Activated CD4-positive, alpha-beta T cell treated with anti-CD3 and anti-CD28 coated beads, Interleukin-2, Interleukin-6, amounts not matched to agents 100 ng/mL and 50 ng/mL, durations not matched to agents 16 hours and 8 hours (primary cell): ENCODE measurements at places on chromosomes 1 and 21.

GRCh38 chr21:31162079-31162699 is 123.9 kb upstream of the KRTAP19-8 start:
- DNase-seq, result no peak

- no peak for DNase-seq
Observed at GRCh38 chr1:60415696-60416095, 342.1 kb upstream of the C1orf87 start.

DNA sequence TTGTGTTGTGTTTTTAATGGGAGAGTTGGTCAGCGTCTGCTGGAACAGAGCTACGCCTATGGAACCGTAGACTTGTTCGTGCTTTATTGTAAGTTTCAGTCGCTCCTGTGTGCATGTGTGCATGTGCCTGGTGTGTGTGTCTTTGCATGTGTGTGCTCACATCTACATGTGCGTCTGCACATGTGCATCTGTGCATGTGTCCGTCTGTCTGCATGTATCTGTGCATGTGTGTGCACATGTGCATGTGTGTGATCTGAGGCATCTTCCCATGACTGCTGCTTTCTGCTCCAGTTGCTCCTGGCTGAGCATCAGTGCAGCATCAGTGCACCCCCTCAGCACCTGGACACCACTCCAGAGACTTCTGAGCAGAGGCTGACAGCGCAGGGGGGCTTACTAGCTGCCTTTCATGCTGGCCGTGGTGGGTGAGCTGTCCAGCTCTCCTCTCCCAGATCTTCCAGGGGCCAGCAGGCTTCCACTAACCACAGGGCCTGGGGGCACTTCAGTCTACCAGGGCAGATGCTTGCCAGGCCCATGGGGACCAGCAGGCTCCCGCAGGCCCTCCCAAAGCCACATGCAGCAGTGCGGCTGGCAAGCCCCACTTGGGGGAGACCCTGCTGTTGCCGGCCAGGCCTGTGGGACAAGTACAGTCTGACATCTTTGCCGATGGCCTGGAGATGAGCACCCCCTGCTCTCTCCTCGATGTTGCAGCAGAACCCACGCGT is 47.8 kb upstream of the PCBP3 start:
- DNase-seq, result no peak

- no peak for DNase-seq
Observed at GRCh38 chr21:29403922-29404538, 105.3 kb downstream of the BACH1 start.

DNA sequence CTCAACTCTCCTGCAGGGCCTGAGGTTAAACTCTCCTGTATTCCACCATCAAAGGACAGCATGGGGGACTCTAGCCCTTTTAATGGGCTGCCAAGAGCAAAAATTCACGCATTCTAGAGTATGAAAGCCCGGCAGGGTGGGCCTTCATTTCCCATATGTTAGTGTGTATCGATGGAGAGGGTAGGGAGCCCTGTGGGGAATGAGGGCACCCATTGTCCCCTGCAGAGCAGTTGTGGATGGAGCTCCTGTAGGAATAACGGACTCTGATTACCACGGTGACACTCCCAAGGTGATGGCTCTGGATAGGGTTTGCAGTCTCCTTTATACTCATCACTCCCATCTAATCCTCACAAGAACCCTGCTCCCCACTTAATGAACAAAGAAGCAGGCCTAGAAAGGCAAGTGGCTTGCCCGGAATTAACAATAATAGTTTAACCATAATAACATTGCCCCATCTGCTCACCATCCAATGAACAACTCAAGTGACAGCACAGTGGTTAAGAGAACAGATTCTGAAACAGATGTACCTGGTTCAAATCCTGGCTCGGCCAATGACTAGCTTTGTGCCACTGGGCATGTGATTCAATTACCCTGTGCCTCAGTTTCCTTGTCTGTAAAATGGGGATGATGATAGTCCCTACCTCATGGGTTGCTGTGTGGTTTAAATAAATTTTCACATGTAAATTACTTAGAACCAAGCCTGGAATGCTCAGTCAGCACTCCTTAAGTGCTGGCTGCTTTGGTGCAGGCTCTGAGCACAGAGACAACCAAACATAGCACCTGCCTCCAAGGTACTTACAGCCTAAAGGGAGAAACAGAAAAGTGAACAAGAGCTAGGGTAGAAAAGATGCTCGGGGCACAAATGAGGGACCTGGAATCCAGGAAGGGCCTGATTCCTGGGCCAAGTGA is 29.0 kb downstream of the HIVEP3 start:
- DNase-seq, result no peak

GRCh38 chr1:109659997-109660690 is 4.2 kb downstream of the GSTM4 start:
- DNase-seq, result no peak

DNA sequence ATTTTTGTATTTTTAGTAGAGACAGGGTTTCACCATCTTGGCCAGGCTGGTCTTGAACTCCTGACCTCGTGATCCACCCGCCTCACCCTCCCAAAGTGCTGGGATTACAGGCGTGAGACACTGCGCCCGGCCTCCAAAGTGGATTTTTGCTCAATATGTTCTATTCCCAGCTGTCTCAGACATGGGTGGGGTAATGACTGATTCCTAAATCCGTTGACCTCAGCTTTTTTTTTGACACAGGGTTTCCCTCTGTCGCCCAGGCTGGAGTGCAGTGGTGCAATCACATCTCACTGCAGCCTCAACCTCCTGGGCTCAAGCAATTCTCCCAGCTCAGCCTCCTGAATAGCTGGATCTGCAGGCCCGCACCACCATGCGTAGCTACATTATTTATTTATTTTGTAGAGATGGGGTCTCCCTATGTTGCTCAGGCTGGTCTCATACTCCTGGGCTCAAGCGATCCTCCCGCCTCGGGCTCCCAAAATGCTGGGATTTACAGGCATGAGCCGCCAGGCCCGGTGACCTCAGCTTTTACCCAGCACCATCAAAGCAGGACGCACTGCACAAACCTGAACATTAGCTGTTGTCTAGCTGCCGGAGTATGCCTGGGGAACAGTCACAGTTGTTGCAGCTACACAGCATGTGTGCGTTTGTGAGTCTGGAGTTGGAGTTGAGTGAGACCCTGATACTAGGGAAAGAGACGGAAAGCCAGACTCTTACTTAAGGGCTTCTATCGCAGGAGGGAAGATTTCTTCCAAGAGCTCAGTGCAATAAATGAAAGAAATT is 43.7 kb upstream of the PSEN2 start:
- no peak for DNase-seq

- no peak for DNase-seq
Observed at GRCh38 chr1:109730666-109731065, 10.2 kb downstream of the GSTM3 start.

DNA sequence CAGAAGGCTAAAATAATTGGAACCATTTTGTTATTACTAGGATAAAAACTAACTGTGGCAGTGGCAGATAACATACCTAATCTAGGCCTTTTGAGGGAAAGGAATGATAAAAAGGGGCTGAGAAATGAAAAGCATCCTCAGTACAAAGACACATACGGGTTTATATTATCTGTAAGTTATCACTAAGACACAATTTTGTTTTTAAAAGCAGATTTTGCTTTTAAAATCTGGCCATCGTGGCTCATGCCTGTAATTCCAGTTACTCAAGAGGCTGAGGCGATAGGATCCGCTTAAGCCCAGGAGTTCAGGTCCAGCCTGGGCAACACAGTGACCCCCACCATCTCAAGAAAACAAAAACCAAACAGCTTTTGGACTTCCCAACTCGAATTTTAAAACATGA is 24.8 kb upstream of the HP1BP3 start:
- no peak for DNase-seq
